ENCODE measurements at places on chromosomes 5 and 9.

DNA sequence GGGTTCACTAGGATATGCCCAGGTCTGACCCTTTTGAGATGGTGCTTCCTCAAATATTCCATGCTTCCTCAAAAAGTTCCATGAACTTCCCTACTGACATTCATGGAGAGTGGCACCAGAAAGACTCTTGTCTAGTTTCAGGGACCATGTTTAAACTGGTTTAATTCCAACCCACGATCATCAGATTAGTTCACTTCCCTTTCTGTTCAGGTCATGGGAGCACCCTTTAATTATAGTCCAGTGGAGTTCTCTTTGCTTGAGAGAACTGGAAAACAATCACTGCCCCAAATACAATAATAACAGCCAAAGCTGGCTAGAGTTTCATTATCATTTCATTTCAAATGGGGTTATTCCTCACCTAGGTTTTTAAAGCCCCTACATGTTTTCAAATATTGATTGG lies 9.7 kb upstream of the ERBIN start:
- DNase-seq, result no peak

DNA sequence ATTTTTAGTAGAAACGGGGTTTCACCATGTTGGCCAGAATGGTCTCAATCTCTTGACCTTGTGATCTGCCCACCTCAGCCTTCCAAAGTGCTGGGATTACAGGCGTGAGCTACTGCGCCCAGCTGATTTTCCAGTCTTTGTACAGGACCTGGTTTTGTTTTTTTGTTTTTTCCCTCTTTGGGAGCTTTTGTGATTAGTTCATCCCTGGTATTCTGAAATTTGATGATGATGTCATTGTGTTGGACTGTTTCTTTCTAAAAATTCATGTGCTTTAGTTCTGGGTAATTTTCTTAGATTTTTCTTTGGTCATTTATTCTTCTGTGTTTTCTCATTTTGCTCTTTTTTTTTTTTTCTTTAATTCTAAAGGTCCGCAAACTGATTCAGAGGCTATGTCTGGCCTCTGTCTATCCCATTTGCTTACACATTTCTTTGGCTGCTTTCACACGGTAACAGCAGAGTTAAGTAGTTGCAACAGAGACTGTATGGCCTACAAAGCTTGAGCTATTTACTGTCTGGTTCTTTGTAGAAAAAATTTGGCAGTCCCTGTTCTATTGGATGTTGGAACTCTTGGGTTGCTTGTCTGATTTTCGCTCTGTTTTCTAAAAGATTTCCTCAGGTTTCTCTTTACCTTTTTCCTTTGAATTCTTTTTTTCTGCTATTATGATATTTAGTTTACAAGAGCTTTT lies 24.8 kb downstream of the STX17 start:
- DNase-seq, result no peak

GRCh38 chr9:119763260-119763659 lies 394.0 kb upstream of the BRINP1 start:
- DNase-seq, result no peak

DNA sequence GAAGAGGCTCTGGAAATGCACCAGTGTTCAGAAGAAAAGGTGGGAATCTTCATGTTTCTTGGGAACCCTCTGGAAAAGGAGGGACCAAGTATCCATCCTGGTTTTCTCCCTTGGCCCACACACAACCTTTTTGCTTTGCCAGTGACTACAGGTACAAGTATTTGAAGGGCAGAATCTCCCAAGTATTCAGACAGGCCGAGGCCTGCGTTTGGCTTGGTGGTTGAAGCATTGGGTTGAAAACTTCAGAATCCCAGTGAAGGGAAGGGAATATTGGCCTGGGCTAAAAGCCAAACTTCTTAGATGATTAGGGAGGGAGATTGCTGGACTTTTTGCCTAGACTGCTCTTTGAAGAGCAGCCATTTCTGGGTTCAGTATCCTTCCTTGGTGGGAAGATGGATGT lies 71.9 kb downstream of the UBAP1 start:
- no peak for DNase-seq

GRCh38 chr5:172005708-172006320 lies 624 bp downstream of the FBXW11 start:
- DNase-seq, result no peak

DNA sequence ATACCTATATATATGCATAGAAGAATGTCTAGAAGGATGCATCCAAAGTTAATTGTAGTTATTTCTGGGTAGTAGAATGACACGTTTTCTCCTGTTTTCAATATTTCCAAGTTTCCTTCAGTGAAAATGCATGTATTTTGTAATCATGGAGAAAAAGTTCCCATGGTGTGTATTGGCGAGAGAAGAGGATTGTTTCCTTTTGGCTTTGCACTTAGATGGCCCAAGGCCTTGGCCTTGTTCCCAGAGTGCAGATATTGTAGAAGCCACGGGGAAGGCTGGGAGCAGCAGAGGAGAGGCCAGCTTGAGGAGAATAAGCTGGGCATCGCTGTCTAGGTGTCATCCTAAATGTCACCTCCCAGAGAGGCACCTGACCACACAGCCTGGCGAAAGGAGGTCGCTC lies 44.0 kb downstream of the IRF1 start:
- peak; percentile 28 for DNase-seq

DNA sequence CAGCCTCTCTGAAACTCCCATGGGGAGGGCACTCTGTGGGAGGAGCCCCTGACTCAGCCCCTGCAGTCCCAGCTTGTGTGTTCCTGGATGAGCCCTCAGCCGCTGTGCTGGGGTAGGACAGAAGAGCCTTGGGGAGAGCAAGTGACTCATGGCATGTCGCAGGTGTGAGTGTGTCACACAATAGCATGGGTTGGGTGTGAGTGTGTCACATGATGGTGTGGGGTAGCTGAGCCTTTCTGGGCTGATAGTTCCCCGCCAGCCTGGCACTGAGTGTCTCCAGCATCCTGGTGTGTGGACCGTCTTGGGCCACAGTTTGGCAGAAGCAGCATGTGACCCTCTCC lies 83.4 kb downstream of the PHF2 start:
- no peak for DNase-seq

- DNase-seq, result no peak
Measured at GRCh38 chr5:41503860-41504259, 6.5 kb downstream of the PLCXD3 start.

DNA sequence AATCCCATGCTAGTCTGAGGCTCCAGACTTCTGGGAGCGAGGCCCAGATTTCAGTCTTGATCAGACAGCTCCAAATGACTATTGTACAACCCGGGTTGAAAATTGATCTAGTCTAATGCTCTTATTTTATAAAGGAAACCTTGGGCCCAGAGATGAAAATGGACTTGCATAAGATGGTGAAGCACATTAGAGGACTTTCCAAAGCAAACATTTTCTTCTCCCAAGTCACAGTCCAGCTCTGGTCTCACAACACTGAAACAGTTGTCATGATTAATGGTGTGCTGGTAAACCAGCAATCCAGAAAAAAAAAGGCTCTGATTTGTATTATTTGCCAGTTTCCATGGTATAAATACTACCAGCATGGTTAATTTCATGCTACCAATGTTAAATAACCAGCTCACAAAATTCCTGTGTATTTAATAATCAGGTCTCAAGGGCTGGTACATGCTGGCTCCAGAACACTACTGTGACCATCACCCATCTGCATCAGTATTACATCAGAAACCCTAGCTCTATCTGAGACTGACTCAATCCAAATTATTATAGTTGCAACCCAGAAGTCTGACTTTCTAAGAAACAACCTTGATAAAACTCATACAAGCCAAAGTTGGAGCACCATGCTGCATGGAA lies 32.5 kb upstream of the ABLIM3 start:
- DNase-seq, result no peak

DNA sequence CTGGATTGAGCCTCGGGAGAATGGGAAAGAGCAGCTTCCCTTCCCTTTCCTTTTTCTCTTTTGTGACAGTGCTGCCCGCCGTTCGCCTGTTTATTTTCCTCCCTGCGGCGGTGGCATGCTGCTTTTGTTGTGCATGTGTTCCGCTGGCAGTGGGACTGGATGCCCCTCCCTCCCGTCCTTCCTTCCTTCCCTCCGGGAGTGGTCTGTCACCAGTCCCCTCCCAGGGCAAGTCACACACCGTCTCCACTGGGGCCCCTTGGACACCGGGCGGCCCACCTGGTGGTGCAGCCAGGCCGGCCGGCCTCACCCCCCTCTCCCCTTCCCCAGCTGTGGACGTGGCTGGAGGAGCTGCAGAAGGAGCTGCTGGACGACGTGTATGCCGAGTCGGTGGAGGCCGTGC lies 214.7 kb downstream of the TRIO start:
- DNase-seq, result no peak

GRCh38 chr9:111414406-111414805 lies 69.8 kb downstream of the ECPAS start:
- no peak for DNase-seq

GRCh38 chr5:9869616-9870288 lies 239.6 kb upstream of the TAS2R1 start:
- DNase-seq, result no peak

DNA sequence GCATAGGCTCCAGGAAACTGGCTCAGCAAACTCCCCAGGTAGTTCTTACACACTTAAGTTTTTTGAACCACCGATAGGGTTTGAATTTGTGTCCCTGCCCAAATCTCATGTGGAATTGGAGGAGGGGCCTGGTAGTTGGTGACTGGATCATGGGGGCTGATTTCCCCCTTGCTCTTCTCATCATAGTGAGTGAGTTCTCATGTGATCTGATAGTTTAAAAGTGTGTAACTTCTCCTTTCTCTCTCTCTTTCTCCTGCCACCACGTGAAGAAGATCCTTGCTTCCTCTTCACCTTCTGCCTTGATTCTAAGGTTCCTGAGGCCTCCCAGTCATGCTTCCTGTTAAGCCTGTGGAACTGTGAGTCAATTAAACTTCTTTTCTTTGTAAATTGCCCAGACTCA lies 22.4 kb upstream of the HACD4 start:
- no peak for DNase-seq
